ENCODE measurements at places on chromosomes 2 and 18. TPM values are rescaled to one million over a fixed set of nuclear protein-coding genes. Genes with fewer than 3 reads are reported as not detected.
A peak's percentile ranks its signal among the peaks of the same experiment; 100 is the strongest.

SULT1C2 gene
- total RNA-seq, result not detected

NAT8 gene
- not detected for total RNA-seq

COBLL1 gene
- not detected for total RNA-seq

LMAN2L gene
- total RNA-seq, result 7.4 TPM

DNA sequence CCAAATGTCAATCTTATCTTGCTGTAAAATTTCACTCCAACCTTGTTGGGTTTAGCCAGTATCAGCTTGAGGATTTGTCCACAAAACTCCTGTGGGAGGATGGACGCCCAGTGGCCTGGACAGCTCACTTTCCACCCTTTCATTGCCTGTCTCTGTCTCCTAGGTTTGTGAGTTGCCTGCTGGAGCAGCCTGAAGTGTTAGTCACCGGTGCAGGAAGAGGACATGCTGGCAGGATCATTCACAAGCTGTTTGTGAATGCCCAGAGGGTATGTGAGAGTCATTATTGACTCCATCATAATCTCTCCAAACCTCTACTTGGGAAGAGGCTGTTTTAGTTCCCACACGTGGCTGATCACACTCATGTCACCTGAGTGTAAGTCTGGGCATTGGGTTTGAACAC is 112.3 kb downstream of the RAB3GAP1 start:
- DNase-seq, result no peak
- H3K4me3 ChIP-seq, result no peak overlapping the region
- no peaks in the 10 kb centered on the region for H3K27me3 ChIP-seq
- H3K4me1 ChIP-seq, result peaks cover 8% of the 10 kb centered on the region
- no peak overlapping the region for H3K27ac ChIP-seq
- H3K36me3 ChIP-seq, result peaks cover 22% of the 10 kb centered on the region

- no peaks in the 10 kb centered on the region for H3K36me3 ChIP-seq
- no peak for DNase-seq
- no peak overlapping the region for H3K4me3 ChIP-seq
- no peaks in the 10 kb centered on the region for H3K4me1 ChIP-seq
- no peak overlapping the region for H3K27ac ChIP-seq
These were observed 29.8 kb downstream of the ARMC9 start for GRCh38 chr2:231228223-231228622.

DNA sequence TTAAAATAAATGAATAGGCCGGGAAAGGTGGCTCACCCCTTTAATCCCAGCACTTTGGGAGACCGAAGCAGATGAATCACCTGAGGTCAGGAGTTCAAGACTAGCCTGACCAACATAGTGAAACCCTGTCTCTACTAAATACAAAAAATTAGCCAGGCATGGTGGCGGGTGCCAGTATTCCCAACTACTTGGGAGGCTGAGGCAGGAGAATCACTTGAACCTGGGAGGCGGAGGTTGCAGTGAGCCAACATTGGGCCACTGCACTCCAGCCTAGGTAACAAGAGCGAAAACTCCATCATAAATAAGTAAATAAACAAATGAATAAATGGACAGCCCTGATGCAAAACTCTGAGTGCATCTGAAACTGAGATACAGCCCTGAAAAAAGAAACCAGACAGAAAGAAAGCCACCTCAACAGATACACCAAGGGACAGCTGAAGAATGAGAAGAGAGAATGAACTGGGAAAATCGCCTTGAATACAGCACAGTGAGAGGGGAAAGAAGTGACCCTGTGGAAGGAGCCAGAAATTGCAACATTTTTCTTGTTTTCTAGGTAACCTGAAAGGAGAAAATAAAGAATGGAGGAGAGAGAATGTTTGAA is 64.4 kb downstream of the TRABD2A start:
- H3K27ac ChIP-seq, result peak overlapping the region; percentile 30
- peaks cover 47% of the 10 kb centered on the region for H3K4me1 ChIP-seq
- DNase-seq, result no peak
- no peaks in the 10 kb centered on the region for H3K27me3 ChIP-seq

All from activated CD8-positive, alpha-beta T cell treated with anti-CD3 and anti-CD28 coated beads, Interleukin-2, amount 10 ng/mL, durations not matched to agents 7 days and 5 days (primary cell).